ENCODE measurements at places on chromosomes 16 and 17. TPM values are rescaled to one million over a fixed set of nuclear protein-coding genes. Genes with fewer than 3 reads are reported as not detected.
A peak's percentile ranks its signal among the peaks of the same experiment; 100 is the strongest.

The TPSB2 gene
- total RNA-seq, result 0.24 TPM

The ANKS4B gene
- total RNA-seq, result 10.0 TPM

The ADAM11 gene
- 0.04 TPM for total RNA-seq

The CDIP1 gene
- total RNA-seq, result 15.8 TPM

The BLTP2 gene
- 55.8 TPM for total RNA-seq

The KRT27 gene
- total RNA-seq, result not detected

GRCh38 chr17:72387487-72387886 is 266.7 kb downstream of the SOX9 start:
- no peaks in the 10 kb centered on the region for H3K36me3 ChIP-seq
- no peak for DNase-seq
- H3K4me3 ChIP-seq, result no peak overlapping the region
- H3K27me3 ChIP-seq, result no peaks in the 10 kb centered on the region
- no peaks in the 10 kb centered on the region for H3K4me1 ChIP-seq
- H3K27ac ChIP-seq, result no peak overlapping the region

DNA sequence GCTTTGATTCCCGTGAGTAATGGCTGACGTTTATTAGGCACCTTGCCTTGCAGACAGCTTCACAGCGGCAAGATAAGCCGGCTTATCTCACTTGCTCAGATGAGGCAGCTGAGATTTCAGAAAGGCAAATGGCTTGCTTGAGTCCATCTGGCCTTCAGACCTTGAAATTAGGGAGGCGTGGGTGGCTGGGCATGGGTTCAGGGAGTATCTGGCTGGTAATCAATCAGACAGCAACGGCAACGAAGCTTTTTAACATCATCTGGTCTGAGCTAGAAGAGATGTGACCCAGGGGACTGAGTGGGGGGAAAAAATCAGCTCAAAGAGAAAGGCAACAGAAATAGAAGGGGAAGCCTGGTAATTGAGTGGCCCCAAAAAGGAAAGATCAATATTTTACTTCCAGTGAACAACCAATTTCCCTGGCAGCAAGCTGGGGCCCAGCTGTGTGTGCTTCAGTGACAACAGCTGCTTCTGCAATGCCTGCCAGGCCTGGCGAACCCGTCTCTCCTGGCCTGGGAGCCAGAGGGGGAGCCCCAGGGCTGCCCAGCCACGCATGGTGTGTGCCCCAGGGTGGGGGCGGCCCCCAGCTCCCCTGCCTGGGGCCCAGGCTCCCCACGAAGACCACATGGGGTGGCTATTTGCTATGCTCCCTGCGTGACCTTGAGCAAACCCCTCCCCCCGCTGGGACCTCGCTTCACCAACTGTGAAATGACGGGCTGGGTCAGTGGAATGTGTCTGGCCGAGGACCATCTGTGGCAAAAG is 34.0 kb downstream of the RAB11FIP4 start:
- no peaks in the 10 kb centered on the region for H3K27me3 ChIP-seq
- H3K36me3 ChIP-seq, result no peaks in the 10 kb centered on the region
- H3K27ac ChIP-seq, result no peak overlapping the region
- H3K4me3 ChIP-seq, result no peak overlapping the region

GRCh38 chr17:46986366-46986765 is 7.3 kb upstream of the RPRML start:
- no peaks in the 10 kb centered on the region for H3K27me3 ChIP-seq
- H3K4me3 ChIP-seq, result no peak overlapping the region
- DNase-seq, result no peak
- H3K4me1 ChIP-seq, result peaks cover 14% of the 10 kb centered on the region
- no peak overlapping the region for H3K27ac ChIP-seq
- H3K36me3 ChIP-seq, result no peaks in the 10 kb centered on the region

GRCh38 chr17:6661464-6661848 is 9.9 kb downstream of the C17orf100 start:
- no peak for DNase-seq
- H3K27me3 ChIP-seq, result no peaks in the 10 kb centered on the region
- no peaks in the 10 kb centered on the region for H3K4me1 ChIP-seq
- no peaks in the 10 kb centered on the region for H3K36me3 ChIP-seq
- no peak overlapping the region for H3K4me3 ChIP-seq
- no peak overlapping the region for H3K27ac ChIP-seq

- no peaks in the 10 kb centered on the region for H3K36me3 ChIP-seq
- H3K27ac ChIP-seq, result no peak overlapping the region
- no peak overlapping the region for H3K4me3 ChIP-seq
Observed at GRCh38 chr17:73976676-73977521, 226.6 kb upstream of the RPL38 start.

DNA sequence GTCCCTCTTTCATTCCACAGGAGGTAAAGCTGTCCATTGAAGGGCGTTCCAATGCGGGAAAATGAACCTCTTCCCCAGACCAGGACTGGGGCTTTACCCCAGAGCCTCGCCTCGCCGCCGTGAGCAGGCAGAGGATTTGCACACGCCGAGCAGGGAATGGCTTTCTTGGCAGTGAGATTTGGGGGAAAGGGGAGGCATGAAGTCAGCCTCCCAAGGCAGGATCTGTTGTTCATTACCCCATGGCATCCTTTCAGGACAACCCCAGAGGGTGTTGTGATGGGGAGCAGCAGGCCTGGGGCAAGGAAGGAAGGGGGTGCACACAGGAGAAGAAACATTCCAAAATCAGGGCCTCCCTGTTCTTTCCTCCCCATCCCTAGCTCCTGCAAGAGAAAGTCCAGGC is 6.0 kb downstream of the ATXN1L start:
- H3K27ac ChIP-seq, result no peak overlapping the region
- H3K4me3 ChIP-seq, result no peak overlapping the region
- H3K36me3 ChIP-seq, result no peaks in the 10 kb centered on the region
- no peaks in the 10 kb centered on the region for H3K27me3 ChIP-seq

GRCh38 chr17:10278218-10278617 is 79.8 kb upstream of the GAS7 start:
- H3K27me3 ChIP-seq, result no peaks in the 10 kb centered on the region
- H3K4me3 ChIP-seq, result no peak overlapping the region
- DNase-seq, result no peak
- H3K27ac ChIP-seq, result no peak overlapping the region
- H3K4me1 ChIP-seq, result no peaks in the 10 kb centered on the region
- H3K36me3 ChIP-seq, result no peaks in the 10 kb centered on the region

DNA sequence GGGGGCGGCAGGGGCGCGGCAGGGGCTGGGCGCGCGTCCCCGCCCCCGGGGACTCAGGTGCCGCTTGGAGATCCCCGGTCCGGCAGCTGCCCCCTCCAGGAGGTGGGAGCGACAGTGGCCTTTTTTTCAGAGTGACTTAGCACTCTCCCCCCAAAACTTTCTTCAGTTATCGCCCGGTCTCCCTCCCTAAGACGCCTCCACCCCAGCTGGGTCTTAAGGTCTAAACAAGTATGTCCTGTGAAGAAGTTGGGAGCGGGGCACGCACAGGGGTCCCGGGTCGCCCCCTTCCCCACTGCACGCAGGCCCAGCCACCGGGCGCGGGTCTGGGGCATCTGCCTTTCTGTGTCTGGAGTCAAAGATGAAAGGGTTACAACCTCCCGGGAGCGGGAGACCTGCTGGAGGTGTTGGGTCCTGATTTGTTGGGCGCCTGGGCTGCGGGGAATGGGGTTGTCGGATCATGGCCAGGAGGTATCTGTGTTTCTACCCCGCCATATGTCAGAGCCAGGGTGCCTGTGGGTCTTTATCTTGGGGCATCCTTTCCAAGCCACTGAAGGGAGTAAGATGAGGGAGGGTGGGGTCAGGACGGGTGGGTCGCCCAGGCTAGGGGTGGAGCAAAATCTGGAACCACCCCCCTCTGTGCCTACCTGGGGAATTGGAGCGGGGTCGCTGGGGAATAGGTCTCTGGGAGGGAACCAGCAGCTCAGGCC is 757 bp downstream of the FMNL1 start:
- H3K4me3 ChIP-seq, result peak overlapping the region; percentile 56
- H3K36me3 ChIP-seq, result no peaks in the 10 kb centered on the region
- DNase-seq, result peak; percentile 56
- H3K4me1 ChIP-seq, result no peaks in the 10 kb centered on the region
- H3K27ac ChIP-seq, result peak overlapping the region; percentile 15

DNA sequence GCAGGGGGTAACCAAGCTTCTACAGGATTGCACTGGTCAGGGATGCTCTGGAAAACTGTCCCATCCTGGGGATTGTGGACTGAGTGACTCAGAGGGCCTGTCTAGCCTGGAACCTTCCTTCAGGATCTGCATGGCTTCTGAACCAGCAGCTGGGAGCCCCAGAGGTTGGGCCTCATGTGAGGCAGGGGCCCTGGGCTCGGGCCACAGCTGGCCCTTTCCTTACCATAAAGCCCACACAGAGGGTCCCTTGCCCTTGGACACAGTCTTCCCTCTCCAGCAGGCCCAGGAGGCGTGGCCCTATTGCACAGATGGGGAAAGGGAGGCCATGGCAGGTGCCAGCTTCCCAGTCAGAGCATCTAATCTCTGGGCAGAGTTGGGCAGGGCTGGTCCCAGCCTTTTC is 30.5 kb downstream of the ADCY7 start:
- H3K36me3 ChIP-seq, result no peaks in the 10 kb centered on the region
- H3K4me1 ChIP-seq, result no peaks in the 10 kb centered on the region
- no peak overlapping the region for H3K27ac ChIP-seq
- peak; percentile 31 for DNase-seq
- no peak overlapping the region for H3K4me3 ChIP-seq

DNA sequence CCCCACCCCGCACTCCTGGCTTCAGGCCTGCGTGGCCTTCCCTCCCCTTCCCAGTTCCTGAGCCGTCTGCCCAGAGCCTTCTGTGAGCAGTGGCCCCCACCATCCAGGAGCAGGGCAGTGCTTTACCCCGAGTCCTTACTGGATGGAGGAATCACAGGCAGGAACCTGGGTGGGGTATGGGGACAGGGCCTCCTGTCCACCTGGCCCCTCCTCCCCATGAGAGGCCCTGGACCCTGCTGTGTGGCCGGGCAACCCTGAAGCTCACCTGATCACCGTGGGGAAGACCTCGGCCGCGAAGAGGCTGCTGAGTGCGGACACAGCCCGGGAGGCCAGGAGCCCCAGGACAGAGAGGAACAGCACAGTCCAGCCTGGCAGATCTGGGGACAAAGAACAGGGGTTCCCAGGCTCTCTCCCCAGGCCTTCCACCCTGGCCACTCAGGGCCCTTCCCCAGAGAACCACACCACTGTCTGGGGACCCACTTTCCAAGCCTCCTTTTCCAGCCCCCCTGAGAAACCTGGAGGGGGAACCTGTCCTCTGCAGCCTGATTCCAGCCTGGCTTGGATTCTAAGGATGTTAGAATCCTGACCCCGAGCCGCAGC is 3.2 kb downstream of the SLC22A31 start:
- H3K27me3 ChIP-seq, result no peaks in the 10 kb centered on the region
- DNase-seq, result no peak
- no peak overlapping the region for H3K4me3 ChIP-seq
- no peaks in the 10 kb centered on the region for H3K4me1 ChIP-seq

GRCh38 chr17:43769859-43770258 is 8.9 kb downstream of the DUSP3 start:
- no peak overlapping the region for H3K27ac ChIP-seq
- H3K36me3 ChIP-seq, result peaks cover 6% of the 10 kb centered on the region
- no peak overlapping the region for H3K4me3 ChIP-seq
- no peaks in the 10 kb centered on the region for H3K27me3 ChIP-seq

DNA sequence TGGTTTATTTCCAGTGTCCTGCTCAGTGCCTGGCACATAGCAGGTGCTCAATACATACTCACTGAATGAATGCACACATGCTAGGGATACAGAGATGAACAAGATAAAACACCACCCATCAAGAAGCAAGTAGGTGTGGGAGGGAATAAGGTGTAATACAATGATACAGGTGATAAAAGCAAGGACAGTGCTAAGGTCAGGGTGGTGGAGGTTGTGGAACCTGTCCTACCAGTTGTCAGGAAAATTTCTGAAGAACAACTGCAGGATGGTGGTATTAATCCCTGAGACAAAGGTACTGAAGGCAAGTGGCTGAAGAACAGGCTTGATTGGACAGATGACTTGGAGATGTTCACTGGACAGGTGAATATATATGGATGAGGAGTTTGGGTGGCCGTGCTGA is 1.8 kb downstream of the KNOP1 start:
- H3K4me1 ChIP-seq, result no peaks in the 10 kb centered on the region
- H3K27me3 ChIP-seq, result no peaks in the 10 kb centered on the region
- DNase-seq, result no peak
- no peaks in the 10 kb centered on the region for H3K36me3 ChIP-seq
- H3K4me3 ChIP-seq, result no peak overlapping the region

- H3K4me1 ChIP-seq, result no peaks in the 10 kb centered on the region
- no peak overlapping the region for H3K27ac ChIP-seq
- no peaks in the 10 kb centered on the region for H3K27me3 ChIP-seq
- no peaks in the 10 kb centered on the region for H3K36me3 ChIP-seq
Observed at GRCh38 chr16:54194334-54194743, 92.2 kb downstream of the IRX3 start.

DNA sequence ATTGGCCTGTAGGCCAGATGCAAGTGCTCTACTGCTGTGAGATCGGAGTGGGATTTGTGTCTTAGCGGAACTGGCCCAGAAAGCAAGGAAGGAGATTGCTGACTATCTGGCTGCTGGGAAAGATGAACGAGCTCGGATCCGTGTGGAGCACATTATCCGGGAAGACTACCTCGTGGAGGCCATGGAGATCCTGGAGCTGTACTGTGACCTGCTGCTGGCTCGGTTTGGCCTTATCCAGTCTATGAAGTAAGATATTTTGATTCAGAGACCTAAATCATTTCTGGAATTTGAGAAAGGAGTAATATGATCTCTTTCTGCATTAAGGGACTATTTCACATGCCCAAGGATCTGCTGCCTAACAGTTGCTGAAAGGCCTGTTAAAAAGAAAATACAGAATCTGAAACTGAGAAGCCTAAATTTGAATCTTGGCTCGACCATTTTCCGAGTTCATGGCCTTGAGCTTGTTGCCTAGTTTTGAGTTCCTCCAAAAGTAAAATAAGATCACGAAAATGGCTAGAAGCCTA is 21.1 kb downstream of the IST1 start:
- H3K36me3 ChIP-seq, result peaks cover 49% of the 10 kb centered on the region
- no peaks in the 10 kb centered on the region for H3K4me1 ChIP-seq
- no peak for DNase-seq

Data from right lobe of liver (tissue), 6 donors.